ENCODE measurements at places on chromosomes 13 and 19.

GRCh38 chr13:29496241-29496712 lies 99.2 kb downstream of the SLC7A1 start:
- no peak for DNase-seq

GRCh38 chr13:21039097-21039800 lies 22.1 kb downstream of the LATS2 start:
- DNase-seq, result no peak

DNA sequence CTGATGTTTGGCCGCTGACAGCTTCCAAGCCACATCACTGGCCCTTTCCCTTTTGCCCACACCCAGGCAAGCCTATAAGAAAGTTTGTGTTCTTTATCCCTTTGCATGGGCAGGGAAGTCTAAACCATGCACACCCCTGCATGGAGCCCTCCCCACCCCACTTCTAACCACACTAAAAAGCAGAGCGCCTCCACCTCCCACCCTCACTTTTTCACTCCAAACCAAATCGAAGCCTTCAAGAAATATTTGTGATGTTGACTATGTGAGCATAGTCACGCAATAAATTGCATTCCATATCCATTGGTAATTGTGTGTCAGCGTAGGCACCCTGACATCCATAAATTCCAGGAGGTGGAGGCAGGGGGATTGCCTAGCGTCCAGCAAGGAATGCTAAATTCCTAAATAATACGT lies 104.4 kb upstream of the LSM14A start:
- DNase-seq, result no peak

- no peak for DNase-seq
These were observed 243.4 kb downstream of the ENOX1 start for GRCh38 chr13:43543331-43543730.

- DNase-seq, result no peak
These were observed 113.7 kb upstream of the ZNF507 start for GRCh38 chr19:32231691-32232090.

DNA sequence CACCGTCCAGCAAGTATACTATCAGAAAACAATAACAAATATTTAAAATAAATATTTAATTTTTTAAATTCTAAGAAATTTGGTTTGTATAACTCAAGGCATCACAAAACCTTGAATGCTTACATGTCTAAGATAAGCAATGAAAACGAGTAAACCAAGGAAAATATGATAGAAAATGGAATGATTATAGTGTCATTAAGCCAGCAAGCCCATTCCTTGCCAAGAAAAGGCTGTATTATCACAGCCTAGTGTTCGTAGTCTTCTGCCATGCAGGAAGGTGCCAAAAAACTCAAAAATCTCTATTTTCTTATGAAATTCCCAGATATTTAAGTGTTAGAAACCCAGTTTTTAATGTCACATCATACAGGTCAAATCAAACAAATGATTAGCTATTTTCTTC lies 136.4 kb downstream of the STOML3 start:
- DNase-seq, result no peak

DNA sequence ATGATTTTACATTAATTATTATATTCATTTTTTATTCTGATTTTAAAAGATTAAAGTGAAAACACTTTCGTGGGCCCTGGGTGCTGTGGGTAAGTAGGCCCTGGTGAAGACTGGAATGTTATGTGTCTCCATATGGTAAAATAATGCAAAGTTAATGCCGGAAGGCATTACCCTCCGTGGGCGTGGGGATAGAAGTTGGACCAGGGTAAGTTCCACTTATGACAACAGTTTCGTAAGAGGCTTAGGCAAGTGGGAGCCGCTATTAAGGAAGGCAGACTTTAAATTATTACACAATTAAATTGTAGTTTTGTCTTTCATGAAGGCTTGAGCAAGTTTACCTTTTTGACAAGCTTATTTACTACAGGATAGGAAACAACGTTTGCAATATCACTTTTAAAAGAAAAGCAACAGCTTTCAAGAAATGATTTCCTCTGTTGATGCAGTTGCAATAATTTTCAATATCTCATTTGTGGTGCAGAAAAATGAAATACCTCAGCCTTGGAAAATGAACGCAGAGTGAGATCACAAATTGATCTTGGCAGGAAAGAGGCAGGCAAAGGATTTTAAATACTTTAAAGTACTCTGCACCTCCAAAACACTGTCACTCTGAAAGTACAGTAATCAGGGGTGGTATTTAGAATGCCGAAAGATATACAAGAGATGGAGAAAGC lies 310.6 kb downstream of the DCT start:
- DNase-seq, result no peak

DNA sequence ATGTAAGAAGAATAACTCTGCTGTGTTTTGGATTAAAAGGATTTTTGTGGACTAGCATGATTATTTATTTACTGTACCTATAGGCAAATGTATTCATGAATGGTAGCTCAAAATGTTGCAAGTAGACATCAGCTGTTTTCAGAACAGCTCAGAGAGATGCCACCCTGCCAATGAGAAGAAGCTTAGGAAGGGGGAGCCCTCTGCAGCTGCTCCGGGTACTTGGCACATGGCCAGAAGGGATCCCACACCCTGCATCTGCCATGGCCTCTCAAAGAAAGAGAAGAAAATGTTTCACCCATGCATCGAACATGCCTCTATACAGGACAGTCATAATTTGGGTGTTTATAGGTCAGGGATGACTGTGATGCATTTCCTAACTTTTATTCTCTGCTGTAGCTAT lies 30.5 kb upstream of the MBNL2 start:
- no peak for DNase-seq

GRCh38 chr19:55248704-55249103 lies 10.1 kb downstream of the PPP6R1 start:
- DNase-seq, result no peak

DNA sequence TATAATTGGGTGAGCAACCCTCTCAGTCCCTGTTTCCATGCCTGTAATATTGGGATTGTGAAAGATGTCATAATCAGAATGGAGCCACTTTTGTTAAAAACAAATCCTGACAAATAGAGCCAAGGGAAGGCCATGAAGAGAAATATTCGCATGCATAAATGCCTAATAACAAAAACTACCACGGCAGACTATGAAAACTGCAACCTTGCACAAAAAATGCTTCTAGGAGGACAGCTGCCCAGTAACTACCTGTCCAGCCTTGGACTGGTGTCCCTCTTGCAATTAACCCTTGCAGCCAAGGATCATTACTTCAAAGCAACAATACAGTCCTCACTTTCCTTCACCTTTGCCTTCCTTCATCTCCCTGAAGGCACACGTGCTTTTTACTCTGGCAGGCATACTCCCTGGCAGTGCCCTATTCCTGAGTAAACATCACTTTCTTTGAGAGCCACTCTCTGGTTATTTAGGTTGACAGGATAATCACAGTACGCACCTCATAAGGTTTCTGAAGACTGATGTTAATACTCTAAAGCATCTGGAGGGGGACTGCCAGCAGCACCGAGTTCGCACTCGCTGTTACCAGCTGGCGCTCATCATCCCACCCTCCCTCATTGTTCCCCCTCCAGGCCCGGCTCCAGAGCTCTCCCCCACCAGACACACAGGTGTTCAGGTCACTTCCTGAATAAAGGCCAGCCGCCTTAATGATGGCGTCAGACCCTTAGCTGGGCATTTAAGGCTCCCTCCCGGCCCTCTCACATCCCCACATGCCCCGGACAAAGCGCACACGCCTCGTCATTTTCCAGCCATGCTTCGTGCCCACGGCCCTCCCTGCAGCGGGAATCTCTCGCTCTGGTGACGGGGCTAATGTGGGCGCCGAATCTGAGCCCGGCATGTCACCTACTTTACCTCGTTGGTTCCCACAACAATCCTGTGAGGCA lies 57.3 kb downstream of the CDADC1 start:
- no peak for DNase-seq

- no peak for DNase-seq
These were observed 11.2 kb downstream of the IL17D start for GRCh38 chr13:20714563-20715329.

DNA sequence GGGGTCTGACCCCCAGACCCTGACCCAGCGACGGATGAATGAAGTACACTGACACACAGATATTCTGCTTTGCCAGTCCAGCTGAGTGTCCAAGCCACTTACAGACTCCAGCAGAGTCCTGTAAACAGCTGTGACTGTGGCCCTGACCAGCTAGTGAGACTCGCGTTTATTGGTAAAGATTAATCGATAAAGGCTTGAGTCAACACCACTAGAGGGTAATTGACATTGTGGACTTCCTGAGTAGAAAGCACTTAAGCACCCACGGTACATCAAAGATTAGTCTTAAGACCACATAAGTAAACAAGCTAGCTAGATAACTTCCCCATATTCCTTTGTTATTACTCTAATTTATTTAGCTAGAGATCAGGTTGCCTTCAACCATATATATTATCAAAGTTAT lies 146.0 kb downstream of the OXGR1 start:
- no peak for DNase-seq

- DNase-seq, result no peak
These were observed 9.4 kb upstream of the CCDC97 start for GRCh38 chr19:41300555-41300954.

GRCh38 chr19:30719999-30720345 lies 347.8 kb downstream of the ZNF536 start:
- no peak for DNase-seq

DNA sequence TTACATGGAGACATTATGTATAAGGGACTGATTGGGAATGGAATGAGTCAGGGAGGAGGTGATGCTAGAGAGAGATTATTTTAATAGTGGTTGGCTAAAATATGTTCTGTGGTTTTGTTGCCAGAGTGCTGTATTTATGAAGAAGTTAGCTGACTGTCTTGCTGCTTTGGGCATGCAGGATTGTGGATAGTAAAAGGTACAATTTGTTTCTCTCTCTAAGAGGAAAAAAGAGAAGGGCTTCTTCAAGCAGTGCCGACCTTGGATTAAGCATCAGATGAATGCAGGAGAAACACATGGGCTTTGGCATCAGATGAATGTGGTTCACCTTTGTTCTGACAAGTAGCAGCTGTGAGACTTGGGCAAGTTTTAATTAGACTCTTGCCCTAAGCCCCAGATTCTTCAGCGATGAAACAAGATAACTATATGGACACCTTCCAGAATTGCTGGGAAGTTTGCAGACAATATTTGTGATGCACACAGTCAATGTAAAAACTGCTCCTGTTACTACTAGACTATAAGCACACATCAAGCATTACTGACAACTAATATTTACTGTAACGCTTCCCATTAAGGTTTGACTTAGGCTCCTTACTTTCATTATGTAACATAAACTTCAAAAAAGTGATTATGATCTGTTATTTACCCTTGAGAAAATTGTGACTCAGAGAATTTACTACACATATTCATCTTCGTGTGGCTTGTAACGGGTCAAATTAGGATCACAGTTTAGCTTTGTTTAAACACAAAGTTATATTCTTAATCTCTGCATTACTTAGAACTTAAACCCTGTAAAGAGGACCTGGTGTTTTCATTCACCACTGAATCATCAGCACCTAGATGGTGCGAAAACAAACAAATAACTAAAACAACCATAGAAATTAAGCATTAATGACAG lies 824.0 kb downstream of the PCDH9 start:
- no peak for DNase-seq

- DNase-seq, result no peak
These were observed 20.0 kb upstream of the SMIM17 start for GRCh38 chr19:56623006-56623405.

DNA sequence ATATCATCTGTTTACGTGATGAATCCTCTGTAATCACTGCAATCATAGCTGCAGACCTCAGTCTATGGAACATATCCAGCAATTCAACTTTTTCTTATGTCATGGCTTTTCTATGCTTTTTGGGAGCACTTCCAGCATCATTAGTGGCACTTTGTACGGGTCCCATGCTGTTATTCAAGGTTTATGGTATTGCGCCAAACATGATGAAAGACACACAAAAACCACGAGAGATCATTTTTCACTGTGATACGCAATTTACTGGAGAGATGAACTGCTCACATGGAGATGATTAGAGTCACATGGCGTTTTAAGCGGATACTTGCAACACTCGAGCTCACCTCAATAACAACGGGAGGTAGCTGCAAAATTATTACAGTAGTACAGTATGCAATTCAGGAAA lies 2101.7 kb upstream of the PCDH20 start:
- no peak for DNase-seq

DNA sequence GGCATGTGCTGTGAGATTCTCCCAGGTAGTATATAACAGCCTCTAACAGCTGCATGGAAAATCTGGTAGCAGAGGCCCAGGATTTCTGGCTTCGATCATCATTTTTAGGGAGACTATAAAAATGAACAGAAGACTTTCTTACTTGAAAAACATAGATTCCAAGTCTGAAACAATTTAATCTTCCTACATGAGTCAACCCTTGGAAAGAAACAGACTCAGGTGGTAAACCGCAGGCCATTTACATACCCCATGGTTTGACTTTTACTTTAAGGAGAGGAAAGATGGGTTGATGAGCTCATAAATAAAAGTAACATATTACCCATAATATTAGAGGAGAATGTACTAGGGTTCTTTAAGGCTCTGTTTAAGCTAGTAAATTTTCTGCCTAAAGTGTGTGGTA lies 121.6 kb downstream of the CYSLTR2 start:
- no peak for DNase-seq

DNA sequence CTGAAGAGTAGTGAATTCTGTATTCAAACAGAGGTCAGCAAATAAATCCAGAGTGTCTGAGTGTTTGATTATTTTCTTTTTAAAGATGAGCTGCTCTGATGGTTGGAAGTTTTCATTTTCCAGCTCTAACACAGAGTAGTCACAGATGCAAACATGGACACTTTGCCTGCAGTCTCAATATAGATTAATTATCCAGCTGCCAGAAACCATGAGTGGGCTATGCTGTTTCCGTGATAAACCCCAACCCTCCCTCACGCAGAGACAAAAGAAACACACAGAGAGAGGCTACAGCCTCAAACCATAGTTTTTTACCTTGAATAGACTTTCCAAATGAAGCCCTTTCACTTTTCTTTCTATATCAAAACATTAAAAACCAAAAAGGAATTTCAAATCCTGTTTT lies 884.7 kb downstream of the DIAPH3 start:
- no peak for DNase-seq

GRCh38 chr19:48090281-48090802 lies 20.3 kb downstream of the PLA2G4C start:
- DNase-seq, result no peak

- DNase-seq, result no peak
These were observed 44.0 kb downstream of the PHF11 start for GRCh38 chr13:49539746-49540145.

DNA sequence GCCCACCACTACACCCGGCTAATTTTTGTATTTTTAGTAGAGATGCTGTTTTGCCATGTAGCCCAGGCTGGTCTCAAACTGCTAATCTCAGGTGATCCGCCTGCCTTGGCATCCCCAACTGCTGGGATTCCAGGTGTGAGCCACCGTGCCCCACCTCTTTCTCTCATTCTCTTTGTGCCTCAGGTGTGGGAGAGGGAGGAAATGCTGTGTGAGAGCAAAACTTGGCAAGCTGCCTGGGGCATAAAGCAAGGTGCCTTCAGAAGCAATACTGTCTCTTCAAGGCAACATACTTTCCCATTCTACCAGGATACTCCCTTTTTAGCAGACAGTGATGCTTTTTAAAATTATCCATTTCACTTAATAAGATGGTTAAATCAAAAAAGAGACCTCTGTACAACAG lies 53.2 kb upstream of the RFC3 start:
- DNase-seq, result no peak
